ENCODE measurements at places on chromosomes 12 and 14. TPM values are rescaled to one million over a fixed set of nuclear protein-coding genes. Genes with fewer than 3 reads are reported as not detected.

The NTN4 gene
- 68.4 TPM for total RNA-seq

The LRR1 gene
- 27.3 TPM for total RNA-seq

The OR4E2 gene
- total RNA-seq = not detected

The LMO3 gene
- not detected for total RNA-seq

The KRT83 gene
- not detected for total RNA-seq

The FAM222A gene
- total RNA-seq = 2.4 TPM

The MYBPC1 gene
- not detected for total RNA-seq

The GPR162 gene
- not detected for total RNA-seq

The TAS2R9 gene
- not detected for total RNA-seq

The SLC4A8 gene
- 1.1 TPM for total RNA-seq

The SYCP3 gene
- total RNA-seq = not detected

The DENND5B gene
- 8.0 TPM for total RNA-seq

The HOXC11 gene
- total RNA-seq = not detected

The REP15 gene
- 0.78 TPM for total RNA-seq

The CIPC gene
- total RNA-seq = 18.9 TPM

The ABHD12B gene
- not detected for total RNA-seq

The TRMT5 gene
- total RNA-seq = 20.3 TPM

The RAPGEF3 gene
- total RNA-seq = 8.2 TPM

The TPPP2 gene
- not detected for total RNA-seq

The USP44 gene
- 13.3 TPM for total RNA-seq

The KRT79 gene
- total RNA-seq = not detected

The FOXN4 gene
- total RNA-seq = not detected

The SYNE3 gene
- total RNA-seq = 1.1 TPM

The CCDC38 gene
- total RNA-seq = not detected

The KRT73 gene
- not detected for total RNA-seq

The OTX2 gene
- total RNA-seq = not detected

The ANKS1B gene
- 1.5 TPM for total RNA-seq

The ACOT6 gene
- not detected for total RNA-seq

The SCN8A gene
- total RNA-seq = 7.2 TPM

The ATP6V1D gene
- total RNA-seq = 53.3 TPM

The CD163 gene
- not detected for total RNA-seq

The RPGRIP1 gene
- not detected for total RNA-seq

The PARP2 gene
- 30.5 TPM for total RNA-seq

The ATP2B1 gene
- total RNA-seq = 73.6 TPM

The GLT1D1 gene
- not detected for total RNA-seq

The SDSL gene
- total RNA-seq = 25.5 TPM

The RASAL1 gene
- 85.9 TPM for total RNA-seq

The AMIGO2 gene
- total RNA-seq = 27.0 TPM

The VRTN gene
- total RNA-seq = not detected

The ACOT2 gene
- 18.5 TPM for total RNA-seq

The GYS2 gene
- not detected for total RNA-seq

The TEX52 gene
- not detected for total RNA-seq

The SLC39A5 gene
- total RNA-seq = 0.98 TPM

The A2ML1 gene
- total RNA-seq = 0.24 TPM

The KERA gene
- not detected for total RNA-seq

The ABHD4 gene
- 11.6 TPM for total RNA-seq

The CISTR gene
- total RNA-seq = not detected

Measured in Calu3 (cell line).